ENCODE measurements at places on chromosomes 2 and 18.

GRCh38 chr18:40866968-40867367 lies 1088.1 kb upstream of the PIK3C3 start:
- DNase-seq = no peak

DNA sequence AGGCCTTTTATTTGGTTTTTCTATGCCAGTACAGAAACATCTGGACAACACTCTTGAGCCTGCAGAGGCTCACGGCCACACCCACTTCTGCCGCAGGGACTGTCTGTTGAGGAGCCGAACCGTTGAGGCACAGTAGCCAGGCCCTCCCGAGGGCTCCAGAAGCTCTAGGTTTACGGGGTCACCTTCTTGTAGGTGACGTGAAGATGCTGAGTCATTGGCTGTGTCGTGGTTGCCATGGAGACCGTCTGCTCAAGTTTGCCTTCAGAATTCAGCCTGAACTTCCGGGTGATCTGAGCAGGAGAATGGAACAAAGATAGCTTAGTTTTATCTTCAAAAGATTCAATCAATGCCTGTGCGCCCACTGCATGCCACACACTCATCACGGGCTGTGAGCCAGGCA lies 25.9 kb downstream of the BOK start:
- no peak for DNase-seq

DNA sequence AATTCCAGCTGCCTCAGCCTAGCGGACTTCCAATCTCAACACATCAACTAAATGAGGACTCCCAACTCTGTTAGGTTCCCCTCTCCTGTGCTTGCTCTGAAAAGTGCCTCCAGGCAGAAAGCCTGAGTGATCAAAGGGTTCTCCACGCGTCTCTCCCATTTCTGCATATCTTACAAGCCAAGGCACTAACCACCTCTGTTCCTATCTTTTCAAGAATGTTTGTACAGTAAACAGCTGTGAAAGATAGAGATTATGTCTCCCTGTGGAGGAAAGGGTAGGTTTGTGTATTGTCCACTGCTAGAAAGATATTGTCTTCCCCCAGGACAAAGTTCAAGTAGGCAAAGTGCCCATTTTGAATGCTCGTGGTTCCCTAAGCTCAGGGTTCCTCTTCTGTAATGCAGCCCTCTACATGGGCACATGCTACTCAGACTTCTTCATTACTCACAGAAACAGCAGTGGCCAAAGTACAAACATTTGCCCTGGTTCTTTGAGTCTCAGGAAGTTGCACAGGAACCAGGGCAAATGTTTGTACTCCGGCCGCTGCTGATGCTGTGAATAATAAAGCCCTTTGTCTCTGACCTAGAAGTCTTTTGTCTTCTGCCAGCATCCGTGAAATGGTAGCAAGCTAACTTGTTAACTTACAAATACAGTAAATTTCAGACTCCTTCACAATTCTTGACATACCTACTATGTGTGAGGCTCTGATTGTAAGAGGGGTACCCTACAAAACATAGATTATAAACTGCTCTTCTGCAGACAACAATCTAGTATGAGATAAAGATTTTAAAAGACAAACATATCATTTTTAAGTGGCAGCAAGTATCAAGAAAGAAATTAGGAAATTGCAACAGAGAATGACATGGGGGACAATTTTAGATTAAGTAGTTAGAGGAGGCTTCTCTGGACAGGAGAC lies 44.5 kb downstream of the PKDCC start:
- DNase-seq = no peak

GRCh38 chr2:46363535-46364170 lies 66.4 kb downstream of the EPAS1 start:
- no peak for DNase-seq

DNA sequence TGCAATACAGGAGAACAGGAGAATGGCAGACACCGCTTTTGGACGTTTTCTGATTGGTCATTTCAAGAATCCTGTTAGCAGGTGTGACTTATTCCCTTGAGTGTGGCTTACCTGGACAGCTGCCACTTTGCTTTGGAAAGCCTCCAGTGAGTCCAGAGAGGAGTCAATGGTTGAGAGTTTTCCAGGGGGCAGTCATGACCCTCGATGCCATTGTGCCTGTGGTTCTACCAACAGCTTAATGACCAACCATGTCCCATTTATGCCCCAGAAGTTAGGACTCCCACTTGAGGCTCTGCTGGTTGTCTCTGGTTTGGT lies 12.4 kb downstream of the IGFBP2 start:
- DNase-seq = no peak

- DNase-seq = no peak
Measured at GRCh38 chr2:60098996-60099395, 454.5 kb downstream of the BCL11A start.

DNA sequence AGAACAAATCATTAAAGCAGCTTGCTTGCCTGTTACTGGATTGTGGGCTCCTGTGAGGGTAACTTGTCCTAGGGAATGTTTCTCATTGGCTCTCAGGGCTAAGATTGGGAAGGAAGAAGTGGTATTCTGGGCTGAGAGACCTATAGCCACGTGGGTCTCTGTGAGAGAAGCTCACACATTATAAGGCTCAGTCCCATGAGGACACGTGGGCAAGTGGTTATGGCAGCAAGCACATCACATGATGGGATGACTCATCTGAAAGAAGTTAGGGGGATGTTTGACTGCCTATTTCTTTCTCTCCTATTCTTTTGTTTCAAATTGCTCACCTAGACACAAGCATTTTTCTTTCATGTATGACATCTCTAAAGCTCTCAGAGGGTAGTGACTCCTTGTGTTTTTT lies 418.0 kb upstream of the ST6GAL2 start:
- DNase-seq = no peak
